ENCODE measurements at places on chromosomes 6 and 20. TPM values are rescaled to one million over a fixed set of nuclear protein-coding genes. Genes with fewer than 3 reads are reported as not detected.

DNA sequence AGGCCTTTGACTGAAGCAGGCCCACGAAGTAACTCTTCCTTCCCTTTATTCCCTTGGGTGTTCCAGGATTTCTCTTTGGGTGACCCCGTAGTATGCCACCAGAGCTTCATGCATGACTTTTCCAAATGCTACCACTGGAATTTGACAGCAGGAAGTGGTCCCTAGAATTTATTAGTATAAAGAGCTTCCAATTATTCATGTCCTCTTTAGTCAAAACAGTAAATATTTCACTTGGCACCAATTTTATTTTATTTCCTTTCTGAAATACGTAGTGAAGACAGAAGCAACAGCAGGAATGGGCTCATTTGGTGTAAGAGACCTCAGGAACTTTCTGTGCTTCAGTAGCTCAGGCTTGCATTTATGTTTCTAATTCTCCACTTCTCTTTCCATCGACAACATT is 151.3 kb downstream of the LCA5 start:
- no peak for DNase-seq
- no peaks in the 10 kb centered on the region for H3K27me3 ChIP-seq
- no peaks in the 10 kb centered on the region for H3K36me3 ChIP-seq
- H3K4me3 ChIP-seq = no peak overlapping the region
- no peak overlapping the region for H3K27ac ChIP-seq

CNR1 gene
- 0.55 TPM for total RNA-seq

- H3K27ac ChIP-seq = peak overlapping the region; percentile 53
- H3K36me3 ChIP-seq = no peaks in the 10 kb centered on the region
- peak overlapping the region; percentile 70 for H3K4me3 ChIP-seq
- no peaks in the 10 kb centered on the region for H3K4me1 ChIP-seq
Observed at GRCh38 chr6:22024973-22025467, 271.8 kb downstream of the PRL start.

DNA sequence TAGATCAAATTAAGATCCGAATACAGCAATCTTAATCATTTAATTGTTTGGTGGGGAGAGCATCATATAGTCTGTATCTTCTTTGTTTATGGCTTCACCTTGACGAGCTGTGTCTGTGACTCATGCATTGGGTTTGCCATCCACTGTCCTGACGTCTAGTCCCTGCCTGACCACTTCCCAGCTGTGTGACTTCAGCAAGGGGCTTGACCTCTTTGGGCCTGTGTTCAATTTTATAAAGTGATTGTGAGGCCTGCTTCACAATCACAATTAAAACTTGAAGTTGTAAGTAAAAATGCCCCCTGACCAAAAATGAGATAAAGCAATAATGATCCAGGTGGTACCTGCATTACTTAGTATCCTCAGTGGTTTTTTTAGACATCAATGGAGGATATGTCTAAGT is 209.2 kb downstream of the ZNF217 start:
- peaks cover 5% of the 10 kb centered on the region for H3K4me1 ChIP-seq
- H3K4me3 ChIP-seq = no peak overlapping the region
- no peak overlapping the region for H3K27ac ChIP-seq
- no peak for DNase-seq
- H3K36me3 ChIP-seq = no peaks in the 10 kb centered on the region

- H3K27ac ChIP-seq = no peak overlapping the region
- H3K4me1 ChIP-seq = no peaks in the 10 kb centered on the region
- H3K36me3 ChIP-seq = no peaks in the 10 kb centered on the region
- H3K27me3 ChIP-seq = no peaks in the 10 kb centered on the region
Observed at GRCh38 chr20:49340161-49340966, 62.5 kb upstream of the ZNFX1 start.

ZNF311 gene
- 0.68 TPM for total RNA-seq

DNA sequence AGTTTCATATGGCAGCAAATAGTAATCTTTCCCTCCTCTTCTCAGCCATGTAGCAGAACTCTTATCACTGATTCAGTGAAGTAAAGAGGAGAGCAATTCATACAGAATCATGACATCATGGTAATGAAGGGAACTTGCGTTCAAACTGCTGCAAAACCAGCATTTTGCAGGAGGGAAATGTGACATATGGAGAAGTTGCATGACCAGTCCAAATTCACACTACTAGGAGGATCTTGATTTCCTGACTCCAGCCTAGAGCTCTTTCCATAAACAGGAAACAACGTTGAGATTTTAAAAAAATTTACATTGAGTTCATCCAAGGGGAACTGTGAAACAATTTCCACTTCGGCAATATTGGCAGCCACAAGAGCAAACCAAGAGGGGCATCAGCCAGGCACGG is 63.8 kb downstream of the MBOAT1 start:
- no peak for DNase-seq
- no peak overlapping the region for H3K4me3 ChIP-seq
- no peak overlapping the region for H3K27ac ChIP-seq
- no peaks in the 10 kb centered on the region for H3K36me3 ChIP-seq

SPATS1 gene
- total RNA-seq = not detected

GRCh38 chr20:15445056-15445840 is 1107.8 kb upstream of the FLRT3 start:
- H3K4me3 ChIP-seq = no peak overlapping the region
- H3K27me3 ChIP-seq = no peaks in the 10 kb centered on the region
- DNase-seq = no peak
- H3K27ac ChIP-seq = no peak overlapping the region
- no peaks in the 10 kb centered on the region for H3K36me3 ChIP-seq
- H3K4me1 ChIP-seq = peaks cover 5% of the 10 kb centered on the region

LY6G5B gene
- 21.3 TPM for total RNA-seq

GRCh38 chr6:34110610-34111009 is 35.3 kb downstream of the GRM4 start:
- H3K27ac ChIP-seq = no peak overlapping the region
- H3K4me1 ChIP-seq = no peaks in the 10 kb centered on the region
- DNase-seq = no peak
- H3K36me3 ChIP-seq = no peaks in the 10 kb centered on the region
- no peaks in the 10 kb centered on the region for H3K27me3 ChIP-seq

DNA sequence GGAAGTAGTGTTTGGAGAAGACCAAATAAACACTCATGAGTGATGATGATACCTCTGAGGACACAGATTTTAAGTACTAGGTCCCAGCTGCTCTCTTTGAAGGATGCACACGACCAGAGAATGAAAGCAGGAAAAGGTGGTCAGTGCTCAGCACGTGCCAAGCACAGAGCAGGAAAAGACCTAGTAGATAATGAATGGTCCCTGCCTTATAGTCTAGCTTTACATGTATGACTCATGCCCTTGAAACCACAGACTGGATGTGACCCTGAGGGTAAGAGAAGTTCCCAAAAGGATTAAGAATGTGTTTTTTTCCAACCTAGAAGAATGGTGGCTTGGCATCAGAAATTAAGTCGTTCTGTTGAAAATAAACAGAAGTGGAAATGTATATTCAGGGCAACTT is 2.8 kb upstream of the MC3R start:
- no peaks in the 10 kb centered on the region for H3K27me3 ChIP-seq
- H3K4me1 ChIP-seq = no peaks in the 10 kb centered on the region
- H3K36me3 ChIP-seq = peaks cover 7% of the 10 kb centered on the region
- no peak for DNase-seq
- H3K27ac ChIP-seq = no peak overlapping the region

- H3K36me3 ChIP-seq = no peaks in the 10 kb centered on the region
- no peaks in the 10 kb centered on the region for H3K27me3 ChIP-seq
- H3K27ac ChIP-seq = no peak overlapping the region
Observed at GRCh38 chr6:130326496-130326895, 39.3 kb upstream of the TMEM200A start.

TSPO2 gene
- total RNA-seq = not detected

GRCh38 chr6:20998748-20999448 is 464.6 kb downstream of the CDKAL1 start:
- H3K36me3 ChIP-seq = peaks cover 7% of the 10 kb centered on the region
- H3K4me3 ChIP-seq = no peak overlapping the region
- H3K27ac ChIP-seq = no peak overlapping the region
- H3K27me3 ChIP-seq = no peaks in the 10 kb centered on the region
- no peak for DNase-seq

- no peaks in the 10 kb centered on the region for H3K4me1 ChIP-seq
- no peak overlapping the region for H3K4me3 ChIP-seq
- peaks cover 14% of the 10 kb centered on the region for H3K36me3 ChIP-seq
Observed at GRCh38 chr6:15796844-15797243, 134.0 kb upstream of the DTNBP1 start.

RHAG gene
- not detected for total RNA-seq

ABHD16B gene
- total RNA-seq = not detected

DEFB132 gene
- not detected for total RNA-seq

- no peak for DNase-seq
- H3K4me1 ChIP-seq = no peaks in the 10 kb centered on the region
- no peak overlapping the region for H3K27ac ChIP-seq
- no peak overlapping the region for H3K4me3 ChIP-seq
Observed at GRCh38 chr6:169940481-169941271, 189.3 kb downstream of the ERMARD start.

CRISP3 gene
- not detected for total RNA-seq

GRCh38 chr6:108051481-108051880 is 23.1 kb downstream of the OSTM1 start:
- H3K27me3 ChIP-seq = no peaks in the 10 kb centered on the region
- H3K27ac ChIP-seq = no peak overlapping the region
- no peaks in the 10 kb centered on the region for H3K4me1 ChIP-seq
- DNase-seq = no peak

Measured in H9 (cell line).